ENCODE measurements at places on chromosomes 3 and 15.

DNA sequence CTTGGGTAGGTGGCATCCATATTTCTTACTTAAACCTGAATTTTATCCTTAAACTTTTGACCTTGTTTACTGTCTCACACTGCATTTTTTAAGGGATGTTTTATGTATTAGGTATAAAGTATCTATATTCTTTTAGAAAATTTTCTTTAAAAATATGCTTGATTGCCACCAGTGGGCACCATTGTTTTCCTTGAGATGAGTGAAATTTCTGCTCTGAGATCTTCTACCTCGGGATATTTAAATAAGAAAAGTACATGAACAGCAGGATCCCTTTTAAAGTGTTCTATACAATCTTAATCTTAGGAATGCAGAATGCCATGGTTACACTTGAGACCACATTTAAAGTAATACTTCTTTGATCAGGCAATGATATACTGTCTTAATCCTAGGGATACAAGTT, 108.7 kb downstream of the SLMAP start:
- no peak for DNase-seq

DNA sequence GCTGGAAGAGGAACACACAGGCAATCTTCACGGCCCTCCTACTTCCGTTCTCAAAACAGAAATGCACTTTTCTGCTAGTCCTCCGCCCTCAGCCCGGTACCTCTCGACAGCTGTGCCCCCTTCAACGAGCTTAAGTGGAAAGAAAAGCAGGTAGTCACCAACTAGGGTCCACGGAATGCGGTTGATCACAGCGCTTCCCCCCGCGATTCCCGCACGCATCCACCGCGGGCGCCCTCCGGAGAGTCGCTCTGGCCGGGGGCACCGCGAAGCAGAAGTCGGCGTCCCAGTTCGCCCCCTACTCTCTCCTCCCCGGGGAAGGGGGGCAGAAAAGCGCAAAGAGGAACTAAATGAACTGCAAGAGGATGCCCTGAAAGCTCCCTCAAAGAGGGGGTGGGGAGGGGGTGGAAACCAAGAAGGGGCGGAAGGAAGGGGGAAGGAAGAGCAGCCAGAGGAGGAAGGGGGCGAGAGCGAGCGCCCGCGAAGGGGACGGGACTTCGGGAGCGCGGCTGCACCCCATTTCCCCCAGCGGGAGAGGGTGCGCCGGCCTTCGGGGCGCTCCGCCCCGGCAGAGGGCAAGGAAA, 738 bp downstream of the ACAP2 start:
- no peak for DNase-seq

GRCh38 chr3:195956577-195956976, 48.2 kb upstream of the TNK2 start:
- no peak for DNase-seq

GRCh38 chr3:153284282-153284938, 122.4 kb downstream of the RAP2B start:
- DNase-seq: no peak

DNA sequence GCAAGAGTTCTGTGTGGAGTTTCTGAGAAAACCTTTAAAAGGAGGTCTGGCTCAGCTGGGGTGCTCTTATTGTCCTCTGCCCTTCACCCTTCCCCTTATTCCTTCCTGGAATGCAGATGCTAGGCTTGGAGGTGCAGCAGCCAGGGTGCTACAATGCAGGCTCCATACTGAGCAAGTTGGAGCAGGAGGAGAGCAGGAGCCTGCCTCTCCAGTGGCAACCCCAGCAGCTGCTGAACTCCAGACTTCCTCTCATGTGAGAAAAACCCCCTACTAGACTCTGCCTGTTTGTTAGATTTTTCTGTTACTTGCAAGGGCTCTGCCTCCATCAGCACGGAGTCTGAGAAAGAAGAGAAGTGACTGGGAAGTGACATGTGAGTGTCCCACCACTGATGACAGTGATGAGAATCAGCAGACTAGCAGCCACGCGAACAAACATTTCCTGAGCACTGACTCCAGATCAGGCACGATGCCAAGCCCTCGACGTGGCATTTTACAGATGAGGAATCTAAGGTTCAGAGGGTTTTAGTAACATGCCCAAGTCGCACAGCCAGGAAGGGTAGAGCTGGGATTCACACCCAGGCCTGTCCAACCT, 16.1 kb upstream of the RARRES1 start:
- no peak for DNase-seq

- DNase-seq: no peak
Observed at GRCh38 chr3:11276901-11277300, 4.7 kb downstream of the ATG7 start.

GRCh38 chr15:84840741-84841429, 23.7 kb downstream of the ALPK3 start:
- no peak for DNase-seq

DNA sequence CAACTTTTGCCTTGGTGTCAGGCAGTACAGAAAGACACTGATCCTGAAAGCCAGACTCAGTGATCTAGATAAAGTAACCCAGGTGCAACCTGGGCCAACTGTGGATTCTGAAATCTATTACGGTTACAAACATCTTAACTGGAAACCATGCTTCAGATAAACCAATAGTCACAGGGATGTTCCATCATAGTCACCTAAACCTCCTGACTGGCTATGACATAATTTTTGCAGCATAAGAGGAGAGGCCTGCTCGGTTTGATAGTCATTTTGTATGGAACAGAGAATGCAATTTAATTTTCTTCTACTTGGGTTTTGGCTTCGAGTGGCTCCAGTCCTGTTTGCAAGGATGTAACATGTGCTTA, 3.7 kb downstream of the SLCO3A1 start:
- DNase-seq: no peak

- no peak for DNase-seq
Observed at GRCh38 chr3:193552923-193553322, 1.8 kb downstream of the ATP13A4 start.

DNA sequence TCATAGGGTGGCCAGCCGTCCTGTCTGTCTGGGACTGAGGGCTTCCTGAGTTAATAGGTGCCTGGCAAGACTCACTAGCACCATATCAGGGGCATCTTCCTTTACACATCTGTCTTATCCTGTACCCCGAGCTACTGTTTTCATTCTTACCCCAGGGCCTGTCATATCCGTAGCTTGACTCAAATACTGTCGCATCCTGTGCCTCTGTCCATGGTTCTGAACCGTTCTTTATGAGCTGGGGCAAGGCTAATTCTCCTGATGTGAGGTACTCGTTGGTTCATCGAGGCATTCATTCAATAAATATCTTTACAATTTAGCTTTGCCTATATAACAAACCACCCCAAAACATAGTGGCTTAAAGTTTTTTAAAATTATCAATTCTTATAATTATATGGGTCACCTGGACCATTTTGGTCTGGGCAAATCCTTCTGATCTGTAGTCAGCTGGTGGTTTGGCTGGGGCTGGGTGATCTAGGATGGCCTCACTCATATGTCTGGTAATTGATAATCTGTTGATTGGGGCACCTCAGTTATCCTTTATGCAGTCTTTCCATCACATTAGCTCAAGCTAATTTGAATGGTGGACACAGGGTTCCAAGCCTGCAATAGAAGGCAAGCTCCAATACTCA, 121.2 kb downstream of the TLE3 start:
- no peak for DNase-seq

DNA sequence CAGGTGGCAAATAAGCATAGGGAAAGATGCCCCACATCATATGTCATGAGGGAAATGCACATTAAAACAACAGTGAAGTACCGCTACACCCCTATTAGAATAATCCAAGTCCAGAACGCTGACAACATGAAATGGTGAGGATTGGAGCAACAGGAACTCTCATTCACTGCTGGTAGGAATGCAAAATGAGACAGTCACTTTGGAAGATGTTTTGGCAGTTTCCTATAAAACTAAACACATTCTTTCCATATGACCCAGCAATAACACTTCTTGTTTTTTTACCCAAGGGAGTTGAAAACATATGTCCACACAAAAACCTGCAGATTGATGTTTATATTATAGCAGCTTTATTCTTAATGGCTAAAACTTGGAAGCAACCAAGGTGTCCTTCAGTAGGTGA, 116.4 kb upstream of the TOPAZ1 start:
- no peak for DNase-seq

DNA sequence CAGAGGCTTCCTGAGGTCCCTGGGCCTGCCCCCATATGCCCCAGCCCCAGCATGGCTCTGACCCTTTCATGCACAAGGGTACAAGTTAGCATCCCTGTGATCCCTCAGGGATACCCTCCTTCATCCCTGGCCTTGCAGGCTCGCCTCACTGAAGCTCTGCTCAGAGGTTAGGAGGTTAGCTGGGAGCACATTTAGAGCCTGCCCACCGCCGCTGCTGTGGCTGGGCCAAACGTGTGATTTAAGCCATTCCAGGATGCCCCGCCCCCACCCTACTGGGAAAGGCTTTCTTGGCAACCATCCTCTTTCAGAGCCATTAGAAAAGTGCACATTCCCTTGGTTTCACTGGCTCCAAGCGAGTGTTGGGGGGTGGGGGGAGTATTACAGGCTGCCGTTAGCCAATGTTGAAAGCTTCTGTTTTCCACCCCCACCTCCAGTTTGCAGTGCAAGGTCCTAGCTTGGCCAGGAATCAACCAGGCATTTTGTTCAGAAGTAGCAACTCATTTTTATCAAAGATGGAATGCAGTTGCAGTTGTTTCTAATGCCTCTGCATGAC, 6.3 kb upstream of the HES1 start:
- DNase-seq: no peak

DNA sequence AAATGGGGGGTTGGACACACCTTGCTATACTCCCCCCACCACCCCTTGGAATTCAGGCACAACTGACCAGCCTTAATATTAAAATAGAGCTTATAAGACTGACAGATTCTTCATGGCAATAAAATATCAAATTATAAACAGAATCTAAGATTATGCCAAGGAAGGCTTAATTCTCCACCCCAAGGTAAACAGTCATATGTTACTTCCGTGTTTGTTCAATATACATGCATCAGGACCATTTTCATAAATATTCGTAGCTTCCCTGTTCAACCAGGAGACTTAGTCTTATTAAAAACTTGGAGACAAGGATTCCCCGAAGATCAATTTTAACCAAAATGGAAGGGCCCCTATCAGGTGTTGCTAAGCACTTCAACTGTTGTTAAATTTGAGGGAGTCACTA, 13.3 kb upstream of the EHHADH start:
- DNase-seq: no peak

- no peak for DNase-seq
Observed at GRCh38 chr3:45730409-45731154, 41.4 kb downstream of the SACM1L start.

DNA sequence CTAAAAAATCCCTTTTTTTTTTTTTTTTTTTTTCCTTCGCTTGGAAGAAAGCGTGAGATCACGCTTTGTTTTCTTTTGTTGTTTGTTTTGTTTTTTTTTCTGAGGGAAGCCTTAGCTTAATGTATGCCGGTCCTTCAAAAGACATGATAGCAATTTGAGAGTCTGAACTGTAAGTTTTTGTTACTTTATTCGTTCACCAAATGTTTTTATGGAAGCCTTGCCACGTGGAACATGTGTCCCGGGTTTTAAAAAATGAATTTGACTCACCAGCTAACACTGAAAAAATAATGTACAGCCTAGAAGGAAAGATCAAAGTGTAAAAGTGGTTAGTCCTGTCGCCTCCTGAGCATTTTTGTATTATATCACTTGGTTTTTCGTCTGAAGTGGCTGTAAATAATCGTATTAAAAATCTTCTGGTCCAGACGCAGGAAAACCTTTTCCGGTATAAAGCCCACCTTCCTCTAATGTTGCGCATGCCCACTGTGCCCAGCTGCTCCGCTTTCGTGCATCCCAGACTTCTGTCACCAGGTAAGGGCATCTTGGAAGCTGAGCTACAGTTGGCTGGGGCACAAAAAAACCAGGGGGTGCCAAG, 795 bp upstream of the MYNN start:
- no peak for DNase-seq

GRCh38 chr15:64162478-64162868, 349 bp downstream of the PPIB start:
- DNase-seq: no peak

GRCh38 chr15:48507416-48508065, 138.0 kb downstream of the FBN1 start:
- DNase-seq: no peak

DNA sequence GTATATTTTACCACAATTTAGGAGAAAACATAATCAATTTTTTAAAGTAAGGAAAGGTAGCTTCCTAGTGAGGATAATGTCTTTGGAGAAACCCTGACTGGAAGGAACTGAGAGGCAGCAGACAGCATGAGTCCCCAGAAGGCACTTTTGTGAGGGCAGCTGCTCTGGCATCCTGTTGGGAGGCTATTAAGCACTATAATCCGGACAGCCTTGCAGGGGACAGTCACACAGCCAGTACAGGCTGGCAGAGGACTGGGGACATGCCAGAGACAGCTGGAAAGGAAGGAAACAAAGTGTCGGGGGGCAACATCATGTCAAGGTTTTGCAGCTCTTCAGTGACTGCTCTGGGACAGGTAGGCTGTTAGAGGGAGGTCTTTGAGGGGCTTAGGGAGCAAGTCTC, 15.7 kb downstream of the ACAN start:
- no peak for DNase-seq

- DNase-seq: no peak
Observed at GRCh38 chr3:106485217-106485616, 616.4 kb upstream of the CBLB start.

DNA sequence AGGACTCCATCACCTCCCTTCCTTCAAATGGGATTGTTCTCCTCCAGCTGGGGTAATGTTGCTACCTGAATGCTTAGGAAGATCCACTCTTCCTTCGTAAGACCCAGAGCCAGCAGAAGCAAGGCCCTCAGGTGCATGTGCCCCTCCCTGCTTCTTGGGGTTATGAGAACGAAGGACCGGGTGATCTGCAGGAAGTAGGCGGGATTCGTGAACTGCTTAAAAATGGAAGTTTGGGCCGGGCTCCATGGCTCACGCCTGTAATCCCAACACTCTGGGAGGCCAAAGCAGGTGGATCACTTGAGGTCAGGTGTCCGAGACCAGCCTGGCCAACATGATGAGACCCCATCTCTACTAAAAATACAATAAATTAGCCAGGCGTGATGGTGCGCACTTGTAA, 8.0 kb downstream of the TLR9 start:
- no peak for DNase-seq

DNA sequence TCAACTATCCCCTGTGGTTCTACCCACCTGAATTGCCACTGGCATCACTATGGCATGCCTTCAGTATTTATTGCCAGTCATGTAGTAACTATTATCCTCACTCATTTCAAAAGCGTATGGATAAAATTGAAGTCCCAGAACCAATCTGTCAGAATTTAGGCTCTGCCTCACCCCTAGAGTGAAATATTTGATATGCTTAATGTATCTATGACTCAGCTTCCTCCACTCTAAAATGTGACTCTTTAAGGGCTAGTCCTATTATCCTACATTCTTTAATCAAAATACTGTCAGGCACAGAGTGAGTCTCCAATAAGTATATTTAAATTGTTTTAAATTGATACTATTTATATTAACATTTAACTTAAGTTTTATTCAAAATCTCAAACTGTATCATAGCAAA, 27.6 kb downstream of the ARPP21 start:
- DNase-seq: no peak

GRCh38 chr3:107979538-107979937, 111.3 kb downstream of the CD47 start:
- DNase-seq: no peak
